ENCODE measurements at places on chromosomes 7 and 10.

DNA sequence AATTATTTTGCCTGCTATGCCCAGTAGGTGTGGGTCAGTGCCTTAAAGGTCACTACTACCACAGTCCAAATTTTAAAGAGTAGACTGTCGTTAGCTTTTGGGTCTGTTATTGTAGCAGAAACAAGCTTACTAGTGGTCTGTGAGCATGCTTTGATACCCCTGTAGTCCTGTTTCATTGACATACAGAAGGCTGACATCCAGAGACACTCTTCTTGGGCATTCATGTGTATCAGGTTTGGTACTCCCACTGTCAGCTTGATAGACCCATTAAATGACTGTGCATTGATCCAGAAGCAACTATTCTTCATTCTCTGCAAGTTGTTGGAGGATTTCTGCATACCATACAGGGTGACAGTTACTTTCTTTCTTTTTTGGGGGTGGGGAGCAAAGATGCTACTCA, 884.4 kb upstream of the CELF2 start:
- DNase-seq = no peak

DNA sequence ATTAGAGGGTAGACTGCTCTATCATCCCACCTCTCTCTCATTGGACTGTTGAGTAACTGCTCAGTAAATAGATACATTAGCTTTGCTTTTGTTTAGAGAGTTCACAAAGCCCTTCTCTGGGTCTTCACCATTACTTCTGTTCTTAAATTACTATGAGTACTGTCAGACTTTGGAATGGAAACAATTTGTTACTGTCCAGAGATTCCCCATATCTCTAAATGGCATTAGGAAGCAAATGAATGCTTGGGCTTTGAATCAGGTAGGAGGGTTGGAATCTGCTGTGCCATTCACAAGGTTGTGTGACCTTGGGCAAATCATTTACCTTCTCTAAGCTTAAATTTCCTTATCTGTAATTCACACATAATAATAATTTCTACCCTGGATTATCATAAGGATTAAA, 541.0 kb upstream of the FZD8 start:
- DNase-seq = no peak

GRCh38 chr7:106463851-106464611, 179.2 kb upstream of the NAMPT start:
- no peak for DNase-seq

DNA sequence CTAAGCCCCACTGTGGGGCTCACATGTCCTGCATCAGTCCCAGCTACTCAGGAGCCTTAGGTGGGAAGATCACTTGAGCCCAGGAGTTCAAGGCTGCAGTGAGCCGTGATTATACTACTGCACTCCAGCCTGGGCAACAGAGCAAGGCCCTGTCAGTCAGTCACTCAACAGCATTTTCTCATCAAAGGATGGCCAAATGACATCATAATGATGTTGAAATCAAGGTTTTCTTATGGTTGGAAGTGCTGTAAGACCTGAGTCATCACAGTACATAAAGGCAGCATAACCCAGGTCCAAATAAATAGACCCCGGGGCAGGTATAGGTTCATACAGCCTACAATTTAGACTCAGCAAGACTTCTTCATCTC, 341.1 kb downstream of the PARD3 start:
- DNase-seq = no peak

DNA sequence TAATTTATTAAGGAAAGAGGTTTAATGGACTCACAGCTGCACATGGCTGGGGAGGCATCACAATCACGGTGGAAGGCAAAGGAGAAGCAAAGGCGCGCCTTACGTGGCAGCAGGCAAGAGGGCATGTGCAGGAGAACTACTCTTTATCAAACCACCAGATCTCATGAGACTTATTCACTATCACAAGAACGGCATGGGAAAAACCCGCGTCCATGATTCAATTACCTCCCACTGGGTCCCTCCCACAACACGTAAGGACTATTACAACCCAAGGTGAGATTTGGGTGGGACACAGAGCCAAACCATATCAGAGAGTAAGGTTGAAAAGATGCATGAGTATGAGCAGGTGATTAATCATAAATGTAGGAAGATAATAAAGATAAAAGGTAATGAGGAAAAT, 3.2 kb upstream of the JCAD start:
- no peak for DNase-seq

DNA sequence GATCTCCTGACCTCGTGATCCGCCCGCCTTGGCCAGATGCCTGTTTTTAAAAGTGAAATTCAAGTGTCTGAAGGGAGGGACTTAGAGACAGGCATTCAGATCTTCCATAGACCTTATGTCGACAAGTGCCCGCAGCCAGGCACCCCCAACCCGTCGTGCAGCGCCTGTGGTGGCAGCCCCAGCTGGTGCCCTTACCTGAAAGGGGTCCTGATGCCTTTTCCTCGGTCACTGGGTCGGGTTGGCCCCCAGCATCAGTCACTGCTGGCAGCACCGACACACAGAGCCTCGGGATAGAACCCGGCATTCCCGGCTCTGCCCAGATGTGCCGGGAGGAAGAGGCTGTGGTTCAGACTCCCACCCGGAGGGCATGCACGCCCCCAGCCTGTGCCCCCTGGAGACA, 23.3 kb downstream of the LRRC27 start:
- DNase-seq = no peak

DNA sequence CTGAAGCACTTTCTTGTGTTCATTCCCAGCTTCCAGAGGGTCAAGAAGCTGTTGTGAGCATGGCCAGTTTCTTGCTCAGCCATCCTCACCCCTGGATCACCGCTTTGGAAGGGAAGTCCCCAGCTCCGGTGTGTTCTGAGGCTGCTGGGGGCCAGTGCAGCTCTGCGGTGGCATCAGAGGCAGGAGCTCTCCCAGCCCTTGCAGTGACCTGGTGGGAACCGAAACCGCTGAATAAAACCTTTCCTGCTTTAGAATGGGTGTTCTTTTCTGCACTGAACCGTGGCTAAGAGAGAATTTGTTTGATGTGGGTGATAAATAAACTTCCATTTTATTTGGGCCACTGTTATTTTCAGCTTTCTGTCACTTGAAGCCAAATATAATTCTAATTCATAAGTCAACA, 450.9 kb upstream of the VSTM2A start:
- DNase-seq = no peak

GRCh38 chr10:97378933-97379921, 21.9 kb downstream of the RRP12 start:
- DNase-seq = no peak

- no peak for DNase-seq
Observed at GRCh38 chr7:137661634-137662033, 185.1 kb downstream of the DGKI start.

DNA sequence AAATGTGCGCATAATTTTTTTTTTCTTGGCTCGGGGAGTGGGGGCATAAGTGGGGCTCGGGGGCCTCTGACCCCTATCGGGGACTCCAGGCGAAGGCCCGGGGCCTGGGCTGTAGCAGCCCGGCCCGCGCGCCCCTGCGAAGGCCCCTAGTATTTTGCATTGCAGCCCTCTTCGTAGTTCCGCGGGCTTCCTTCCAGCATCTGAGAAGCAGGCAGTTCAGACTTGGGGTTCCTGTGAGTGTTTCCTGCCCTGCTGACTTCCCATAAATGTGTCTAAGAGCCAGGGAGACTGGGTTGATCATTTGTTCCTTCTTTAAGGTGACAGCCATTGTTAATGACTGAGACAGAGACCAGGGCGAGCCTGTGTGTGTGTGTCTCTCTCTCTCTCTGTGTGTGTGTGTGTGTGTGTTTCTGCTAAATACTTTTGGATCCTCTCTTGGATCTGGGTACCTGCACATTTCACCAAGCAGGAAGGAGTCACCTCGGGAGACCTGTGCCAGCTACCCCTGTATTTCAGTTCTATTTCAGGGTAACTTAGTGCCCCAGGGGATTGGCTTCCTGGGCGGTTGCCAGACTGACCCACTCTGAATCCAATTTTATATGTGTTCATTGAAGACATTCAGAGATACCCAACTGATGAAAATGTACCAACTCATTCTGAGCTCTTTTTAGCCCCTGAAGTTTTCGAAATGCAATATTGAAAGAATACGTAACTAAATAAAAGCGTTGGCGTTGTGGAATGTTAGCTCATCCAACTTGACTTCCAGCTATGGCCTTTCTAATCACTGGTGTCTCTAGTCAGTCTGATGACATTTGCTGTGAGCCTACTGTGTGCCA, 805 bp downstream of the MSRB2 start:
- DNase-seq = no peak

GRCh38 chr7:1553512-1554210, 2.3 kb downstream of the TMEM184A start:
- DNase-seq = no peak

- no peak for DNase-seq
Observed at GRCh38 chr7:108662783-108663362, 93.2 kb downstream of the DNAJB9 start.

- DNase-seq = no peak
Observed at GRCh38 chr10:89342206-89342958, 14.6 kb downstream of the IFIT3 start.

- DNase-seq = no peak
Observed at GRCh38 chr7:97269741-97270140, 152.2 kb downstream of the SDHAF3 start.

DNA sequence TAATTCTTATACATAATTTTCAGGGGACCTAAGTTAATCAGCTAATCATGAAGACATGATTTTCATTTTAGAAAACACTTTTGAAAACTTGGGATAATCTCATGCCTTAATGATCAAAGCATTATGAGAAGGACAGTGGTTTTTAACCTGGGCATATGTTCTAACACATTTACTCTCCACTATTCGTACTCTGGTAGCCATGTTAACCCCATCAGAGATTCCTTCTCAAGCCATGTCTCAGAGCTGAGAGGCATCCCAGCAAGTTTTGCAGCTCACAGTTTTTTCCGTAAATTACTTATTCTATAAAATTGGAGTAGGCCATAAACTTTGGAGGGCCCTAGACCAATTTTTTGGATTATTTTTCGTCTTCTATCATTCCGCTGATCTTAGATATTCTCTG, 15.7 kb downstream of the AKR1C1 start:
- DNase-seq = no peak

DNA sequence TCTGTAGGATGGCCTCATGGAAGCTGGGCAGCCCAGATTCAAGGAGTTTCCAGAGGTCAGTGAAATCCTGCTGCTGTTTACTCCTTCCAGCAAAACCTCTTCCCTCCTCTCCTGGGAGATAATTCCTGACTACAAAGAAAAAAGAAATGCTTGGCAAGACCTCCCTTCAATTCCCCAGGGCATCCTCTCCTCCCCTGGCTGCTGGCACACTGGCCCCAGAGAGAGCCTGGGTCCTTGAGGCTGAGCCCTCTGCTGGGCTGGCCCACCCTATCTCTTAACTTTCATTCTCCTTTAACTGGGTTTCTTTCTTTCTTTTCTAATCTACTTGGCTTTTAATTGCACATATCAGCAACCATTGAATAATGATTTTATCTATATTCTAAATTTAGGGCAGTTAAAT, 7.7 kb downstream of the DRGX start:
- no peak for DNase-seq

GRCh38 chr7:88040694-88041093, 106.6 kb downstream of the ADAM22 start:
- no peak for DNase-seq

DNA sequence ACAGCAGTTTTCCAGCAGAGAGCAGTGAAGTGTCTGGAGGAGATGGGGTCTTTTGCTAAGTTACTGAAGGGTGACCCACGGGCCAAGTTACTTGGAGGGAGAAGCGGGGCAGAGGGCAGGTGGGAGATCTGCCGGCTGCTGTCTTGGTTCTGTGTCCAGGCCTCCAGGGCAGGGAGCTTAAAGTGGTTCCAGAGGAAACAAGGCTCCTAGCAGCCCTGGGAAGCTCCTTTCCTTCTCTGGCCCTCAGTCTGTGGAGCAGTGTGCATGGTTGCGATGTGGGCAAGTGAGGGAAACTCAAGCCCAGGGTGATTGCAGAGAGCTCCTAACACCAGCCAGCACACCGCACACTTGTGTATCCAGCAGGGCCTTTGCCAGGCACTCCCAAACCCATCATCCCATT, 6.3 kb downstream of the GHRHR start:
- no peak for DNase-seq

- DNase-seq = no peak
Observed at GRCh38 chr7:82805527-82805960, 357.1 kb downstream of the PCLO start.

DNA sequence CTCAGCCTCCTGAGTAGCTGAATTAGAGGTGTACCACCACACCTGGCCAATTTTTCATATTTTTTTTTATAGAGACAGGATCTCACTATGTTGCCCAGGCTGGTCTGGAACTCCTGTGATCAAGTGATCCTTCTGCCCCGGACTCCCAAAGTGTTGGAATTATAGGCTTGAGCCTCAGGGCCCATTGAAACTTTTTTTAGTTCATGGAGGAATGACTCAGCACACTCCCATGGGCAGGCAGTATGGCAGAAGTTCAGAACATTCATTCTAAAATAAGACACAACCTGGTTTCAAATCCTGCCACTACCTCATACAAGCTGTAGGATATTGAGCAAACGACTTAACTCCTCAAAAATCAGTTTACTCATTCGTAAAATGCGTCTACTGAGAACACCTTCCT, 320.4 kb upstream of the SP8 start:
- no peak for DNase-seq

DNA sequence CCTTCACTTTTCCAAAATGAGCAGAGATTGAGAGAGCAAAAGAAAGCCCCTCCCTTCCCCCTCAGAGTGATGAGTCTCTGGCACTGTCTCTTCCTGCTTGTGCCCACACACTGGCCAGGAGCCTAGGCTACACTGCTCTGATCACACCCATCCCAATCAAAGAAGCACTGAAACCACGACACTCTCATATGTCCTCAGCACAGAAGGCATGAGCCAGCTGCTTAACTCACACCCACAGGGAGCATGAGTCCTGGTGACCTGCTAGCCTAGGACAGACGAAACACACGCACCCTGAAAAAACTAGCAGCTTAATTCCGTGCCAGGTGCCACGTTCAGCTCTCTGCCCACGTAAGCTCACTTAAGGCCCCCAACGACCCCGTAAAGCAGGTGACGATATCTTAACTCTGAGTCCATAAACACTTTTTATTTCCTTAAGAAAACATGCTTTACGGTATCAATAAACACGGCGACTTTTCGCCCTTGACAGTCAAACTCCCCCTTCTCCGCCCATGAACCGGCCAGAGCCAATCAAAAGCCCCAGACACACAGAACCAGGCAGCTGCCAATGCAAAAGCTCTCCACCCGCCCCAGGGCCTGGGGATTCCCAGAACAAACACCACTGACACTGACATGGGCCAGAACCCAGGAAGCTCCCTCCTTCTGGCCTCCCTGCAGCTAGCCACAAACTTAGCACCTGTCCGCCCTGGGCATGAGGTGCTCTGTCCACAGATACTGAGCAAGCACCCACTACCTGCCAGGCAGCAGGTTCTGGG, 69.0 kb downstream of the TNRC18 start:
- no peak for DNase-seq

Measured in stimulated activated CD8-positive, alpha-beta memory T cell treated with anti-CD3 and anti-CD28 coated beads, Interleukin-4, amount 100 ng/mL, for 24 hours (primary cell).